ENCODE measurements at places on chromosomes 16 and 17.

DNA sequence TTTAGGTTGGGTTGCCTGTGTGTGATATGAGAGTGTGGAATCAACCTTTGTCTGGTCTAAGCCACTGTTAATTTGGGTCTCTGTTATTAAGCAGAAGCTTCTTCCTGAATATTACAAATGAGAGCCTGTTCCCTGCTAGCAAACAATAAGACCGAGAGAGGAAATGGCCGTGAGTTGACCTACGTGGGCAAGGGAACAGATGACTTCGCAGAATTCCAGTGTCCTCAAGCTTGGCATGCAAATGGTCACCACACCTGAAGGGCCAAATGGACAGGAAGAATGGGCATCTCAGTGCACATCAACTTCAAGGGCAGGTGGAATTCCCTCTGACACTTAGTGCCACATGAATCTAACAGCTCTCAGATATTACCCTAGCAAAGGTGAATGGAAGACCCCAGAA, 250.8 kb upstream of the FOXF1 start:
- DNase-seq: no peak

GRCh38 chr16:89232107-89232506, 14.6 kb downstream of the ZNF778 start:
- DNase-seq: no peak

DNA sequence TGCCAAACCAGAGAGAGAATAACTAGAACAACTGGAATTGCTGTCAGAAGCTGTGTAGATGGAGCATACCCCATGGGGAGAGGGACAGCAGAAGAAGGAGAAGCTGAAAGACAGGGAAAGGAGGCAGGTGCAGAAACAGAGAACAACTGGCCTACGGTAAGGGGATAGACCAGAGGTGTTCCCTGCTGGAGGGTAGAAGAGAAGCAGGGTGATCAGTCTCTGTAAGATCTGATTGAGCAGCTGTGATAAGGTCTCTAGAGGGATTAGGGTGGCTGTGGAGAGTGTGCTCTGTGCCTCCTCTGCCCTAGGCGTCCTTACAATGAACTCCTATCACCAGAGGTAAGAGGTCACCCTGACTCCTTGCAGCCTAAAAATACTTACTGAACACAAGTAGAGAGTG, 30.4 kb upstream of the HS3ST3B1 start:
- DNase-seq: no peak

DNA sequence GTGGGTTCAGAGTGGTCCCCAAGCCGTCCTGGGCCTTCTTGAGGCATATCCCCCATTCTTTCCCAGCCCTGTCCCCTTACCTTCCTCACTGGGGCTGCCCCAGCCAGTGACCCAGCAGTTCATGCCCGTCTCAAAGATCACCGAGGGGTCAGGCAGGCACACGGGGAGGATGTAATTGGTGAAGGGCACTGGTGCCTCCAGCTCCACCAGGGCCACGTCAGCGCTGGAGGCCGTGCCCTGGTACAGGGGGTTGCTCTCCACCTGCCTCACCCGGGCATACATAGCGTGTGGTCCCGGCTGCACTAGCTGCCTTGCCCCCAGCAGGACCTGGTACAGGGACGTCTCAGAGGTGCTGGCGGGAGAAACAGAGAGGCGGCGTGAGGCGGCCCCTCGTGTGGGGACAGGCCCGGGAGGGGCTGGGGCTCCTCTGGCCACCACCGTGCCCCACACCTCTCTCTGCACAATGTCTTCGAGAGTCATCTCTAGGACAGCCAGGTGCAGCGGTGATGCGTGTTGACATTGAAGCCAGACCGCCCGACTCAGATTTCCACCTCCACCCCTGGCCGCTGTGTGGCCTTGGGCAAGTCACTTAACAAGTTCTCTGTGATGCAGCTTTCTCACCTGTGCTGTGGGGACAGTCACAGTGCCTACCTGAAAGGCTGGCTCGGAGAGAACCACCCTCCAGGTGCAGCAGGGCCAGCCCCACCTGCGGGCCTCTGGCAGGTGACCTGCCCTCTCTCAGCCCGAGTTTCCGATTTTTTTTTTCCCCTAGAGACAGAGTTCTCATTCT, 5.8 kb downstream of the PRSS27 start:
- no peak for DNase-seq

DNA sequence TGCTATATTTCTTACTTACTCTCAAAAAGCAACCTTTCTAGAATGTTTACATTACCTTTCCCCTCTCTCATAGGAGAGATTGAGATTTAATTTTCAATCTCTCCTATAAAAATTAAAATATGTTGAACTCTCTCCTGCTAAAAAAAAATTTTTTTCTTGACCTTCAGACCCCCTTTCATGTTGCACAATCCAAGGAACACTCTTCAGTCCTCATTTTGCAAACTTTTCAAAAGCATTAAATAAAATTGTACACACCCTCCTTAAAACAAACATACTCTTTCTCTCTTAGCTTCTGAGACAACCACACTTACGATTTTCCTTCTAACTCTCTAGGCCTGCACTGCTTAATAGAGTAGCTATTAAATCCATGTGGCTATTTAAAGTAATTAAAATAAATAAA, 8.6 kb upstream of the ABCA6 start:
- DNase-seq: no peak

- DNase-seq: no peak
Measured at GRCh38 chr17:78131172-78132083, 857 bp downstream of the TMC8 start.

GRCh38 chr16:75579281-75579834, 13.2 kb downstream of the GABARAPL2 start:
- no peak for DNase-seq
